ENCODE measurements at places on chromosomes 1 and 21.

- no peak for DNase-seq
These were observed 1531.6 kb upstream of the TPTE start for GRCh38 chr21:8989721-8990325.

- DNase-seq, result no peak
These were observed 86.7 kb downstream of the MAST2 start for GRCh38 chr1:45890078-45890477.

DNA sequence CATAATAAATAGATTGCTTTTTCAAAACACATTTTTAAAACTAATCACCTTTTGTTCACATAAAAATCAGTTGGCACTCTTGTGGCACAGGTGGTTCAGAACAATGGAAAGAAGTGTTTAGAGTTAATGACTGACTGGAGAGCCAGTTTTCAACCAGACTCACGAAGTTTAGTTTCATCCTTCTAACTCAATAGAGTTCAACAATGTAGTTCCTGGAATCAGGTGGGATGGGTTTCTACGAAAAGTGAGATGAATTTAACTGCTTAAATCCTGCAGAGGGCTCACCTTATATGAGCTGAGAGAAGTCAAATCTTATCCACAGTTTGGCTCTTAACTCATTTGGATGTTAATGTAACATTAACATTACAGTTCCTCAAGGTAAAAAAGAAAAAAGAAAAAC is 116.5 kb downstream of the SMYD2 start:
- no peak for DNase-seq

DNA sequence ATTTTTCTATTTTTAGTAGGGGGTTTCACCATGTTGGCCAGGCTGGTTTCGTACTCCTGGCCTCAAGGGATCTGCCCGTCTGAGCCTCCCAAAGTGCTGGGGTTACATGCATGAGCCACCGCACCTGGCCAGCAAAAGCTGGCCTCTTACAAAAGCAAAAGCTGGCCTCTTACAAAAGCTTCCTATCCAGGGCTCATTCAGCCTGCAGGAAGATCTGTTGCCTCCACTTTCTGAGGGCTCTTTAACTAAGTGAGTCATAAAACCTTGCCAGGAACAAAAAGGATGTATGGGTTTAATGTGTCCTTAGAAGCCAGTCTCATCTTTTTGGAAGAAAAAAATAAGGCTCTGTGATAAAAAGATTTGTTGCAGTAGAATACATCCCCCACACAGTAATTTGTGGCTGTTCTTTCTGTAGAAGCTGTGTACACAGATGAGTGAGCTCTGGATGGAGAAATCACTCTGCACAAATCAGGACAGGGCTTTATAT is 15.0 kb downstream of the HTR1D start:
- peak; percentile 54 for DNase-seq

DNA sequence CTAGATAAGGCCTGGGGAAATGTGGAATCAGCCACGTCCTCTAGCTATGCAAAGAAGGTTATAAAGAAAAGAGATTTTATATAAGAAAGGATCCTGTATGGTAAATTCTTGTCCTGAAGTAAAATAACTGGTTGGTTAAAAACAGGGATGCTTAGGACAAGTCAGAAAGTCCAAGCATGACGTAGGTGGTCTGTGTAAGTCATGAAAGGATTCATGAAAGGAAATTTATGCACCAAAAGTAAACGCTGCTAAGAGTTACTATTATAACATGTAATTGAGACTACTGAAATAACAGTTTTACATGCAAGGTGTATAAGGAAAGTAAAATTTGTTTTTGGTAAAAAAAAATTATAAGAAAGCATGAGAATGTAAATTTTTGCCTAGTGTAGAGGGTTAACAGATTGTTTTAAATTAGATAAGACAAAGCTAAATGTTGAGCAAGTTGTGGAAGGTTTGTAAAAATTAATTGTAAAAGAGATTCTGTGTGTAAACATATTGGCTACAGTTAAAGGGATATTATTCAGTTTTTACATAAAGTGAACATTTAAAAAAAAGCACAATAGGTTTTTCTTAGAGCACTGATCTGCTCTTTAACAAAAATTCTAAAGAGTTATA is 43.9 kb downstream of the PIGK start:
- peak; percentile 8 for DNase-seq

GRCh38 chr21:45465105-45465504 is 60.1 kb downstream of the COL18A1 start:
- no peak for DNase-seq
